ENCODE measurements at places on chromosomes 16 and 17.

DNA sequence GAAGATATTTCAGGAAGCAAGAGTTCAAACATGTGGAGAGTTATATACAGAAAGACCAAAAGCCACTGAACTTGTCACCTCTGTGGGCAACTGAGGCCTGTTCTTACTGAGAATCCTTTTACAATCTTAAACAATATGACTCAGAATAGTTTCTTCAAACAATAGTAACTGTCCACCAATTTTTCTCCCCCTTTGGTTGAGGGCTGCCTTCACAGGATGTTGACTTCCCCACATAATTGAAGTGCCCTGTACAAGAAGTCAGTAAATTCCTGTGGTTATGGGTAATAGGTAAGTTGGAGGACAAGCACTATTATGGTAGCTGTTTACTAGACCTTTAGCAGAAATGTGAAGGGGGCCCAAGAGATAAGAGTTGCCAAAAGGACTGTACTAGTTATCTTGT lies 215.8 kb downstream of the CDH8 start:
- DNase-seq: no peak

DNA sequence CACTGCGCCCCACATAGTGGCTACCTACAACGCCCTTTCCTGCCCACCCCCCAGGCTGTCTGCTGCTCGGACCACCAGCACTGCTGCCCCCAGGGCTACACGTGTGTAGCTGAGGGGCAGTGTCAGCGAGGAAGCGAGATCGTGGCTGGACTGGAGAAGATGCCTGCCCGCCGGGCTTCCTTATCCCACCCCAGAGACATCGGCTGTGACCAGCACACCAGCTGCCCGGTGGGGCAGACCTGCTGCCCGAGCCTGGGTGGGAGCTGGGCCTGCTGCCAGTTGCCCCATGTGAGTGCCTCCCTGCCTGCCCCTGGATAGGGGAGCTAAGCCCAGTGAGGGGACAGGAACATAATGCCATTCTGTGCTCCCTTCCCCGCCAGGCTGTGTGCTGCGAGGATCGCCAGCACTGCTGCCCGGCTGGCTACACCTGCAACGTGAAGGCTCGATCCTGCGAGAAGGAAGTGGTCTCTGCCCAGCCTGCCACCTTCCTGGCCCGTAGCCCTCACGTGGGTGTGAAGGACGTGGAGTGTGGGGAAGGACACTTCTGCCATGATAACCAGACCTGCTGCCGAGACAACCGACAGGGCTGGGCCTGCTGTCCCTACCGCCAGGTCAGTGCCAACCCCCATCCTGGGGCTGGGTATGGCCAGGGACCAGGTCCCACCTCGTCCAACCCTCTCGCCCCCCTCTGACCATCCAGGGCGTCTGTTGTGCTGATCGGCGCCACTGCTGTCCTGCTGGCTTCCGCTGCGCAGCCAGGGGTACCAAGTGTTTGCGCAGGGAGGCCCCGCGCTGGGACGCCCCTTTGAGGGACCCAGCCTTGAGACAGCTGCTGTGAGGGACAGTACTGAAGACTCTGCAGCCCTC lies 7.1 kb downstream of the GRN start:
- DNase-seq: no peak

DNA sequence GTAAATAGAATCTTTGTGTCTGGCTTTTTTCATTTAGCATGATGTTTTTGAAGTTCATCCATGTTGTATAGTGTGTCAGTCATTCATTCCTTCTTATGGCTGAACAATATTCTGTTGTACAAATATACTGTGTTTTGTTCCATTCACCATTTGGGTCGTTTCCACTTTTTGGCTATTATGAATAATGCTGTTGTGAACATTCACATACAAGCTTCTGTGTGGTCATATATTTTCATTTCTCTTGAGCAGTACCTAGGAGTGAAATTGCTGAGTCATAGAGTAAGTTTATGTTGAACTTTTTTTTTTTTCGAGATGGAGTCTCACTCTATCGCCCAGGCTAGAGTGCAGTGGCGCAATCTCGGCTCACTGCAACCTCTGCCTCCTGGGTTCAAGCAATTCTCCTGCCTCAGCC lies 32.3 kb upstream of the TAOK1 start:
- DNase-seq: no peak

DNA sequence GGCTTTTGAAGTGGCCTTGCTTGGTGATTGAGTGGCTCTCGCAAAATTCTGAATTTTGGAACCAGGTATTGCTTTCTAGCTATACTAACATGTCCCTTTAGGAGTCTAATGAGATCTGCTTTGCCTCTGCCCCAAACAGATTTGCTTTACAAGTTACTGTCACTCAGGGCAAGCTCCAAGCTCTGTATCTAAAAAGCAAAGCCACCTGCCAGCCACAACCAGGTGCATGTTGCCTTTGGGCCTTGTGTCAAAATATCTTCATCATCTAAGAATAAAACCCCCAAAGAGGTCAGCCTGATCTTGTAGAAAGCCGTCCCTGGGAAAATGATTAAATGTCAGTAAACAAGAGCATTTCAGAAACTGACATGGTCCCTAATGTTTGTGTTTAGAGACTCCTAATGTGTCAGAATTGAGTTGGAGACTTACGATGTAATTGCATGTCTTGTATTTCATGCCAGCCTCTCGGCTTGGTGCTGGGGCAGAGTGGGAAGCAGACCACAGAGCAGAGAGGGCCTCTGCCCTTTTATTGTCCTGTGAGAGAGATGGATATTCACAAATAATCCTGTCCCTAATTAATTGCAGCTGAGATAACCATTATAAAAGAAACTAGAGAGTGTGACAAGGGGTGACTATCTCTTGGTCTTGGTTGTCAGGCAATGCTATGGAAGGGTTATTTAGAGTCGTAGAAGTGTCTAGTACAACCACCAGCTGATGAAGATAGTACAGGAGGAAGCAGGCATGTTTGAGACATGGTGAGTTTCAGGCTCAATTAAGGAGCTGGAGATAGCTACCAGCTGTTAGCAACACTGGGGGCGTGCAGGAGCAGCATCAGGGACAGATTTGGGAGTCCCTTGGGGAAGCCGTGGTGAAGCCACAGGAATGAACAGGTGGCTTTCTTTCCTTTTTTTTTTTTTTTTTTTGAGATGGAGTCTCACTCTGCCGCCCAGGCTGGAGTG lies 90.7 kb downstream of the PITPNC1 start:
- no peak for DNase-seq

DNA sequence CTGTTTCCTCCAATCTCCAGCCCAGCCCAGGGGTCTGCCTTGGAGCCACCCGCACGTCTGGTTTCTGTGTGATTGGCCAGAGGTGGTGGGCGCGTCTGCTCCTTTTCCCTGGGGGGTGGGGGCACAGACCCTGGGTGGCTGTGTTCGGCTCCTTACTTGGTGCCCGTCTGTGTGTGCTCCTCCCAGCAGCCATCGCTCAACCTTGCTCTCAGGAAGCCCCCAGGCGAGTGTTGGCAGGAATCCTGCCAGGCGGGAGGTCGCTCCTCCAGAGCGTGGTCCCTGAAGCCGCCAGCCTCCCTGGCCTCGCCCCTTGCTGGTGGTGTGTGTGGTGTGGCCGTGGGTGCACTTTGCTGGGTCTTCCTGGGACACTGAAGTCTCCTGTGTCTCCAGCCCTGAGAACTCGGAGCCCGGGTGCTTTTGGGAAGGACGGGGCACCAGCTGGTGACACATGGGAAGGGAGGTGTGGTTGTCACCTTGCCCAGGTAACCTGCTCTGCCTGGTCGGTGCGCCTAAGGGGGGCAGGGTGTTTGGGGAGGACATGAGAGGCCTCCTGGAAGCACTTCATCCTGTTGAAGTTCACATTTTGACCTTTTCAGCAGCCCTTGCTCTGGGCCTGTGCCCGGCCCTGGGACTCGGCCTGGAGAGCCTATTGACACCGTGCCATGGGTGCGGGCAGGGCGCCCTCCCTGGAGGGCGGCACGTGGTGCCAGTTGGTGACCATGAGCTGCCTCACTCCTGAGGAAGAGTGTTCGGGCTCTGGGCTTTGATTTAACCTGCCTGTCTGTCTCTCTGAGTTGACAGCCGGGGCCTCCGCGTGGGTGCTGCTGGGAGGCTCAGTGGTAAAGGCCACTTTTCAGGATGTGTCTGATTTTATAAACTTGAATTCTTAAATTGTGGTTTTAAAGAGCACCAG lies 49.0 kb upstream of the ZNF750 start:
- no peak for DNase-seq

GRCh38 chr17:2192367-2193057 lies 111.1 kb downstream of the SMG6 start:
- DNase-seq: peak; percentile 68

- DNase-seq: no peak
These were observed 3.8 kb upstream of the DBNDD1 start for GRCh38 chr16:90023078-90023447.

All from CD4-positive, alpha-beta T cell treated with Interleukin-17A for 4 hours (primary cell).